ENCODE measurements at places on chromosomes 2 and 18.

DNA sequence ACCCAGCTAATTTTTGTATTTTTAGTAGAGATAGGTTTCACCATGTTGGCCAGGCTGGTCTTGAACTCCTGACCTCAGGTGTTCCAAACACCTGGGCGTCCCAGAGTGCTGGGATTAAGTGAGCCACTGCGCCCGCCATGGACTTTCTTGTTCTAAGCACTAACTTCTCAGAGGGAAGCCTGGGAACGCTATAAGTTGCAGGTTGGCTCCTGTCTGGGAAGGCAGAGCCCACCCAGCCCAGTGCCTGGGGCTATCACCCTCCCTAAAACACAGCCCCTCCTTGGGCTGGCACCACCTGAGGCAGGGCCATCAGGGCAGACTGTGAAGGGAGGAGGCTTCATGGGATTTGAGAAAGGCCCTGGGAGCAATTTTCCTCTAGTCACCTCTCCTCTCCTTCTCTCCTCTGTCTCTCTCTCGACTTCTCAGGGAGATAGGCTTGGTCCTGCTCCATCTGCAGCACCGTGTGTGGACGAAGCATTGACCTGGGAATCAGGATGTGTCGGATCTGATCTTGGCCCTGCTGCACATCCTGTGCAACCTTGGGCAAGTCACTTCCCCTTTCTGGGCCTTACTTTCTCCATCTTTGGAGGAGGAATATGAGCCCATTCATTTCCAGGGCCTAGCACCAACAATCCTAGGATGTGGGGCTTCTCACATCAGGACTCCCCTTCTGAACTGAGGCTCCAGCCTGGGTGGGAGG lies 10.9 kb downstream of the PSD4 start:
- DNase-seq = no peak

DNA sequence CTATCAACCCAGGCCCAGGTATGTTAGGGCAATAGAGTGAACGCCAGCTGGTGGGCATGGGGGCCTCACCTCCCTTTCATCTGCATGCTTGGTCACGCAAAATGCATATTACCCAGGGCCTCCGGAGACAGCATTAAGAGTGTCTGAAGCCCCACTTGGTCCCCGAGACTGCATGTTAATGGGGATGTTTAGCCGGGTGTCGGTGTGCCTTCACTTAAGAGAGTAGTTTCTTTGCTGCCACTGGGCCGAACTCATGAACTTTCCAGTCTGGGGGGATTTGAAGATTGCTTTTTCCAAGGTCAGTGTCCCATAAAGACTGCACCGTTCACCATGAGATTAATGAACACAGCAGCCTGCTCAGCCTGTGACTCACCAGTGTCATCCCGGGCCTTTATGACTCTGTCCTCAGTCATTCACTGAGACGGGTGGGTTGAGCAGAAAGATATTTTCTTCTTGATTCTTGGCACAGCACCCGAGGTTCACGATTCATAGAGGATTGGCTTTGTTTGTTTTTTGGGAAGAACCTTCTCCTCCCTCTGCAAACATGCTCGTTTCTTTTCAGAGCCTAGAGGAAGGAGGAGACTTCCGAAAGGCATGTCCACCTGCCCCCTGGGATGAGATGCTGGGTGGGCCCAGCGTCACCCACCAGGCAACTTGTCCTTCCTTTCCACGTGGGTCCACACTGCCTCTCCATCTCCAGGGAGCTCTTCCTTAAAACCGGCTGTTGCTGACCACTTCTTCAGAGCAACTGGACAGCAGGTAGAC lies 199.1 kb downstream of the GLI2 start:
- DNase-seq = no peak

- DNase-seq = no peak
Observed at GRCh38 chr18:53625997-53626599, 598.4 kb downstream of the MBD2 start.

DNA sequence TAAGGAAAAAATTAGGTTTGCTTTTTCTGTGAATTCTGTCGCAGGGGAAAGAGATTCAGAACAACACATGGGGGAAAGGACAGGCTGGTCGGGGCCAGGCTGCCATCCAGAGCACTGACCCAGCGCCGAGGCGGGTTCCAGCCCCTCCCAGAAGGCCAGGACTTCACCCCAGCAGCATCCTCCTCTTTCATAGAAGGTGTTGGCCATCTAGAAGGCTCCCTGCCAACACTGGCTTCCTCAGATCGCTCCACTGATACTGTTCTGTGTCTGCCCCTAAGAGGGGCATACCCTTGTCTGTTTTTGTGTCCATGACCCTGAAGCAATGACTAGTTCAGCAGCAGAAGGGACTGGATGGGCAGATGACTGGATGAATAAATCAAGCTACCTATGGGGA lies 144.5 kb downstream of the HDAC4 start:
- no peak for DNase-seq

GRCh38 chr18:39596221-39596620 lies 2030.6 kb upstream of the CELF4 start:
- DNase-seq = no peak

- no peak for DNase-seq
Observed at GRCh38 chr18:46167971-46168370, 63.8 kb downstream of the HAUS1 start.

GRCh38 chr2:235458839-235459273 lies 35.0 kb upstream of the AGAP1 start:
- no peak for DNase-seq

GRCh38 chr2:195318440-195319111 lies 338.4 kb upstream of the SLC39A10 start:
- DNase-seq = no peak

- no peak for DNase-seq
Observed at GRCh38 chr2:200406379-200406778, 99.9 kb downstream of the SPATS2L start.

DNA sequence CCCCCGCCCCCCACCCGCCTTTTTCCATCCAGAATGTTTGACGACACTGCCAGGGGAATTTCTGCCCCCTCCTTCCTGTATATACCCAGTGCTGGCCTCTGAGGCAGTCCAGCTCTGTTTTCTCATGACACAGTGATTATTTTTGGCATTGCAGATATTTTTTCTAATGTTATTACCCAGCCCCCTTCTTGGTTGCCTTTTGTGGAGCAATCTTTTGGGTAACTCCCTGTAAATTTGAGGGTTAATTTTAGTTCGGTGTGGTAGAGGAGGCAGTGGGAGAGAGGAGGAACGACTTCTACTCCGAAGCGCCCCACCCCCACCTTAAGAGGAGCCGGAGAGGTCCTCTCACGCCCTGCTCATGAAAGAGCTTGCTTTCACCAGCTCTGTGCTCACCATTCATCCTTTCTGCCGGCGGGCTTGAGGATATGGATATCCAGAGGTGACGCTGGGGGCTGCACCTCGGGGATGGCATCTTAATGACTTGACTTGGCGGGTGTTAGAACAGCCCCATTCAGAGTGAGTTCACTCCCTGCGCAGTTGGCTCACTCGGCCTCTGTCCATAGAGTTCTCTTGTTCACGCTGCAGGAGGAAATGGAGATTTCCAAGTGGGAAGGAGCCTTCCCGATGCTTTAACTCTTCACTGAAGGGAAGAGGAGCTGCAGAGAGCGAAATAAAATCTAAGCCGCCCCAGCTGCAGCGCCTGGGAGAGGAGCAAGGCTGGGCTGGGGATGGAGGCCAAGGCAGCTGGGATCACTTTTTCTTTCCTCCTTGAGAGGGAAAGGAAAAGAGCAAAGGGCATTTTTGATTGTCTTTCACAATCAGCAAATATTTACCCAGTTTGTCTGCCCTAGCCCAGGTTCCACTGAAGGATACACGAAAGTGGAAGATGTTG lies 38.4 kb downstream of the EPAS1 start:
- no peak for DNase-seq

- DNase-seq = no peak
Observed at GRCh38 chr2:214575030-214575429, 164.2 kb downstream of the VWC2L start.

DNA sequence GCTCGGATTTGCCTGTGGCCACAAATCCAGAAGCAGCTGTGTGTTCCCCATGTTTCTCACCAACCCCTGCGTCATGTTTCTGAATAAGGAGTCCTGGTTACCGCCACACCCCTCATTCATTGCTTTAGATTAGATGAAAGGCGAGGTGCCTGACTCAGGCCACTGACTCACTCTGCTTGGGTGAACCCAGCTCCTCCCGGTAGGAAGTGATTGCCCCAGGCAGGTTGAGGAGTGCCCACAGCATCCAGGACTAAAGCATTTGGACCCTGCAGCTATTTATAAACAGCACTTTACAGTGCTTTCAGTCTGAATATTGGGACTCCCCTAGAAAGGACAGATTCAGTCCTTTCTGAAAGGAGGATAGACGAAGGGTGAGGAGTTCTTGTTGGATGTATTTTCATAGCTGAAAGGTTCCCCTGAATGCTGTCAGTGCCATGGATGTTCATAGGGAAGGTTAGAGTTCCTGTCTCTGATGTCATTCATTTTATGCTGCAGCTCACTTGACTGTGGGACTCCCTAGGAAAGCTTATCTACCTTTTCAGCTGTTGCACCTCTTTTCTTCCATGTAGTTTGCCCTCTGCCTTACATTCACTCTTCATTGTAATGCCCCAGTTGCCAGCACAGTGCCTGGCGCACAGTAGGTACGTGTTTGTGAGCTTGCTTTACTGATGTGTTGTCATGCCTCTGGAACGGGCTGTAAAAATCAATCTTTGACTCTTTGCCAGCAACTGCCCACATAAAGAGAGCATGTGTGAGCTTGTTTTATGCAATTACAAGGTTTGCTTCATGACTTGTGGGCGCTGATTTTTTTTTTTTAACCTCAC lies 14.9 kb downstream of the ITGA6 start:
- peak; percentile 79 for DNase-seq

DNA sequence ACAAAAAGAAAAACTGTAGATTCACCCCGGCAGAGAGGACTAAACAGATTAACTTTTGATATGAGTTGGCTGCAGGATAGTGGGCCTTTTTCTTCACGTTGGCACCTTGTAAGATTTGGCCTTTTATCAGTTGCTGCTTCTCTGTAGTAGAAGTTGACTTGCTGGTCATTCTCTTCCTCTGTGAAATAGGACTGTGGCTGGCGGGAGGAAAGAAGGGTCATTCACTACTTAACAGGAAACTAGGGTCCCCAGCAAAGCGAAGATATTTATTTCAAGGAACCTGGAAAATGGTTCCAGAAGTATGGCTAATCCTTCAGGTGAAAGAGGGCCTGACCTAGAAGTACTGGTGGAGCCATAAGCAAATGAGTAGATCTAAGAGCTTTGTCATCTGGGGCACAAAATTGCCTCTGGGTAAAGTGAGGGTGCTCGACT lies 383 bp upstream of the ATP5MC3 start:
- no peak for DNase-seq

DNA sequence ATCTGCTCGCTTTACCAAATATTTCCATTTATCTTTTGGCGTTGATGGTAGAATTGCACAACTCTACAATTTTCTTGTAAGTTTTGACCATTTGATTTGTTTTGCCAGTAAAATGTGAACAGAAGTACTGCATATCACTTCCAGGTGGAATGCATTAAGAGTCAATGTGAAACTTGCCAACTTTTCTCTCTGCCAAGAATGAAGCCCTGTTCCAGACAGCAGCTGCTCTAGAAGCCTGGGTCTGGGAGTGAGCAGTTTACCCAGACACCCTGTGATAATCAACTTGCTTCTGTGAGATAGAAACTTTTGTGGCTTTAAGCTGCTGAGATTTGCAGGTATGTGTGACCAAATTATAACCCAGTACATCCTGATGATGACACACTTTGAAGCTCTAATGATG lies 115.9 kb upstream of the SYT4 start:
- DNase-seq = no peak

DNA sequence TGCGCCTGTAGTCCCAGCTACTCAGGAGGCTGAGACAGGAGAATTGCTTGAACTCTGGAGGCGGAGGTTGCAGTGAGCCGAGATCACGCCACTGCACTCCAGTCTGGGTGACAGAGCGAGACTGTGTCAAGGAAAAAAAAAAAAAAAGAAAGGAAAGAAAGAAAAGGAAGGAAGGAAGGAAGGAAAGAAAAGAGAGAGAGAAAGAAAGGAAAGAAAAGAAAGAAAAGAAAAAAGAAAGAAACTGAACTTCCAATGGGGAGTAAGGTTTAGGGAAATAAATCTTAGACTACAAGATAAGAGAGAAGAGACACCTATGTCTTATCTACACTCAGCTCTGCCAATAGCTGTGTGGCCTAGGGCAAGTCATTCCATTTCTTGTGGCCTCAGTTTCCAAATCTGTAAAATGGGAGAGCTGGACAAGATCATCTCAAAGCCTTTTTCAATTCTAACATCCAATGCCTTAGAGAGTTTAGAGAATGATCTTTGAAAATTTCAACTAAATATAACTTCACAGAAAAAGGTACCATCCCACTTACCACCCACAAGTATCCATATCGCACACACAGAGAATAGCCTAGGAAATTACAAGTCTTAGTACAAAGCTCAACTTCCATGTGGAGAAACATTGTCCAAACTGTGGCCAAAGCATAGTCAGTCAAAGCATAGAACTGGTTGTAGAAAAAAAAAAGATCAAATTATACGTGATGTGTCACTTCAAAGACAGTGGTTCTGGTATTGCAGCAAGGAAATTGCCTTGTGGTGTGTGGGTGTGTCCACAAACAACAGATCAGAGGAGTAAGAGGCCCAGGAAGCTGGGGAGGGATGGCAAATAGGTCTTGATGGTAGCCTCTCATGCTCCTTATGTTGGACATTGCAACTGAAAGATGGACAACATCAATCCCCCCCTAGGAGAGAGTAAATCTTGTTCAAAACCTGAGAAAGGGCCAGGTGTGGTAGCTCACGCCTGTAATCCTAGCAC lies 42.4 kb downstream of the SLC14A2 start:
- no peak for DNase-seq

GRCh38 chr2:176004934-176005333 lies 2.9 kb upstream of the LNPK start:
- DNase-seq = no peak
